Central memory CD8-positive, alpha-beta T cell (primary cell): ENCODE measurements at places on chromosomes 12 and 14.

DNA sequence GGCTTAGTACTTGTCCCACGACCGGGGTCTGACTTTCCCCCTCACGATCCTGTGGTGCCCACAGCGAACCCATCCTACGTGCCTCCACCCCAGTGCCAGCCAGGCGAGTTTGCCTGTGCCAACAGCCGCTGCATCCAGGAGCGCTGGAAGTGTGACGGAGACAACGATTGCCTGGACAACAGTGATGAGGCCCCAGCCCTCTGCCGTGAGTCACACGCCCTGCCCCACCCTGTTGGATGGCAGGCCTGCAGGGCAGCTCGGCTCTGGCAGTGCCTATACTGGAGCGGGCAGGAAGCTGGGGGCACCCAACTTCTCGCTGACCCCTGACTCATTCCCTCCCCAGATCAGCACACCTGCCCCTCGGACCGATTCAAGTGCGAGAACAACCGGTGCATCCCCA lies 18.3 kb upstream of the LRP1-AS start:
- no peak for DNase-seq

- DNase-seq: no peak
Observed at GRCh38 chr12:19799895-19800602, 360.8 kb downstream of the AEBP2 start.

DNA sequence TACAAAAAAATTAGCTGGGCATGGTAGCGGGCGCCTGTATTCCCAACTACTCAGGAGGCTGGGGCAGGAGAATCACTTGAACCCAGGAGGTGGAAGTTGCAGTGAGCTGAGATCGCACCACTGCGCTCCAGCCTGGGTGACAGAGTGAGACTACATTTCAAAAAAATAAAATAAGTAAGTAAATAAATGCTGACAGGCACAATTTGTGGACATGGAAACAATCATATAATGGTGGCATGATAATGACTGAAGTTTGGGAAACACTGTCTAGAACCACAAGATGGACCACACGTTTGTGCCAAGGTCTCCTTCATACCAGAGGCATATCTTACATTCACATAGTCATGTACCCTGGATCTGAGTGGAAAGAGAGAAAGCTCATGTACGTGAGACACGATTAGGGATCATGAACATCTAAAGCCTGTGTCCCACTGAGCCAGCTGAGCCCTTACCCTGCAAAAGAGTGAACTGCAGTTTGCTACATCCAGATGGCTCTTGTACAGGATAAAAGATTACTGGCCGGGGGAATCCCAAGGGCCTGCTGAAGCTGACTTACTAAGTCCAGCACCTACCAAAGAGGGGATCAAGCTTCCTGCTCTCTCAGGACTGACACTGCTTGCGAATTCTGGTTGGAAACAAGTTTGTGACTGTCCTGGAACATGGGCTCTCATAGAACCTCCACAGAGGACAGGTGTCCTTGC lies 62.9 kb downstream of the TRAFD1 start:
- no peak for DNase-seq

- no peak for DNase-seq
Observed at GRCh38 chr14:56995010-56995409, 184.7 kb upstream of the OTX2 start.

GRCh38 chr12:124750149-124750656 lies 113.5 kb downstream of the SCARB1 start:
- DNase-seq: no peak

- no peak for DNase-seq
Observed at GRCh38 chr14:24298892-24299254, 707 bp downstream of the DHRS1 start.

DNA sequence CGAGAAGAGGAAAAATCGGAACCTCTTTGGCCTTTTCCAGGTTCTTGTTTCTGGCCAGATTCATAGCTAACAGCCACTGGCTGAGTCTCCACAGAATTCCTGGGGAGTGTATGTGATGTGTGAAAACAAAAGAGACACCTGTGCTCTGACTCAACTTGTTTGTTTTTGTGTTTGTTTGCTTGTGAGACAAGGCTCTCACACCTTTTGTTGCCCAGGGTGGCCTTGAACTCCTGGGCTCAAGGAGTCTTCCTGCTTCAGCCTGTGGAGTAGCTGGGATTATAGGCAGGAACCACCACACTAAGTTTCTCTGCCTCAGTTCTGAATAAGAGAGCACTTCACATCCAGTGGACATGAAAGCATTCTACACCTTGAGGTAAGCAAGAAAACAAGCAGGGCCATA lies 22.7 kb downstream of the MFAP5 start:
- no peak for DNase-seq

GRCh38 chr12:41184864-41185263 lies 3.3 kb upstream of the PDZRN4 start:
- no peak for DNase-seq

- DNase-seq: no peak
Observed at GRCh38 chr12:13390918-13391317, 194.4 kb downstream of the EMP1 start.

DNA sequence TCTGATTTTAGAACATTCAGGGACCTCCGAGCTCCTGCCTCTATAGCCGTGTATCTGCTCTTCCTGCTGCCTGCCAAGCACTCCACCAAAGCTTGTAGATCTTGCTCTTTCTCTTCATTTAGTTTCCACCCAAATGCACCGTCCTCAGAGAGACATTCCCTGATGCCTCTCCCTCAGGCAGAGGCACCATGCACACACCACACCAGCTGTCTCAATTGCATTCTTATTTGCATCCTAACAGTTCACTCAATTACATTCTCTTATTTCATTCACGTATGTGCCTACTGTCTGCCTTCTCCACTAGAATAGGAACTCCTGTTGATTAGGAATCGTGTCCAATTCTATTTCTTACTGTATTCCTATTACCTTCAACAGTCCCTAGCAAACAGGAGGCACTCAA lies 845.4 kb upstream of the TMEM132C start:
- DNase-seq: no peak

DNA sequence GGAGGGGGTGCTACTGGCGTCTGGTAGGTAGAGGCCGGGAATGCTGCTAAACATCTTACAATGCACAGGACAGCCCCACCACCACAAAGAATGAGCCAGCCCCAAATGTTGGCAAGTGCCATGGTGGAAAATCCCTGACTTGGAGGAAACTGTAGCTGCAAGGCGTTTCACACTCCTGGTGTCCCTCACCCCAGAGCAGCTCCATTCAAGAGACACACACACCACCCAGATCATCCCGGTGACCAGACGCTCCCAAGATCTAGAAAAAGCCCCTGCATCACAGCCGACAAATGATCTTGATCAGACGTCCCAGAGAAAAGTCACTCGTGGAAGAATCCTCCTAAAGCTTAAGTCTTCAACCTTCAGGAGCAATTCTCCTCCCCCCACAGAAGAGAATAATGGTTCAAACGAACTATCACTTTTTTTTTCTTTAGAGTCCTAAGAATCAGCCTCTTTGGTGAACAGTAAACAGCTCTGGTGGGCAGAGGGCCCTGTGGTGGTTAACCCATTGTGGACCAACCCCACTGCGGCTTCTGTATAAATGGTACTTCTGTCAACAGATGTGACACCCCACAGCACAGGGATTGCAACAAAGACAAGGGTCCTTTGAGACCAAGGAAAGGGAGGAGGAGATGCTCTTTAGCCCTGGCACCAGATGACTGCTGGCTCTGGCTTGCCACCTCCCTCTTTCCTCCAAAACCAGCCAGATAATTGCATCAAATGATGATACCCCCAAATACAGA lies 2.7 kb downstream of the GLTP start:
- no peak for DNase-seq

DNA sequence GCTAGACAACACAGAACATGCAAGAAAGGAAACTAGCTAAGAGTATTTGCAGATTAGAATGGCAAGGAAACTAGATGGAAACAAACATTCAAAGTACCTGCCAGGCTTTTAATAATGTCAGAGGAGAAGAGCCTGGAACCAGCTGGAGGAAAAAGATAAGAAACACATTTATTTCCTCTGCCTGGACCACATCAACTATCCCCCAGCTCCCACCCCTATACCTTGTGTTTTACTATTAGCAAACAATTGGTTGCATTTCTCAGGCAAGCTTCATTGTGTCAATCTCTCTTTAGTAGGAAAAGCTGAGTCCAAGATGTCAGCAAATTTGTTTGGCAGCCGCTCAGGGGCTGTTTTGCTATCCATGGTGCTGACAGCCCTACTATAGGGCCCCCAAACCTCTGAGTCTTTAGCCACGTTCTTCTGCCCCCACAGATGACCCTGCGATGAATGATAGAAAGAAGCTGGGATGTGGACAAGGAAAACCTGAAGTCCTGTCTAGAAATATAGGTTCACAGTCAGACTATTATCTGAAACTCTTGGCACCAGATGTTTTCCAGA lies 11.6 kb upstream of the SYNDIG1L start:
- no peak for DNase-seq

- no peak for DNase-seq
Observed at GRCh38 chr14:23877538-23878180, 75.9 kb upstream of the DHRS4 start.

- no peak for DNase-seq
Observed at GRCh38 chr12:67752226-67752732, 103.7 kb downstream of the DYRK2 start.

- no peak for DNase-seq
Observed at GRCh38 chr14:66009089-66009488, 477.1 kb upstream of the CCDC196 start.

DNA sequence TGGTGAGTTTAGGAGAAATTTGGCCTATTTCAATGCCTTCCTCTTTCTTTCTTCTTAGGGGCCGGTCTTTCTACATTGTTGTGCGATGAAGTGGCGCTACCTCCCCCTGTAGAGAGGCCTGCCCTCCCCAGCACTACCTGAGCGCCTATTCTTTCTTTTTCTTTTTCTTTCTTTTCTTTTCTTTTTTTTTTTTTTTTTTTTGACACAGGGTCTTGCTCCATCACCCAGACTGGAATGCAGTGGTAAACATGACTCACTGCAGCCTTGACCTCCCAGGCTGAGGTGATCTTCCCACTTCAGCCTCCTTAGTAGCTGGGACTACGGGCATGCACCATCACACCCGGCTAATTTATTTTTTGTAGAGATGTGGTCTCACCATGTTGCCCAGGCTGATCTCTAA lies 136.1 kb upstream of the MAX start:
- DNase-seq: no peak

GRCh38 chr14:99627100-99627499 lies 17.8 kb upstream of the HHIPL1 start:
- no peak for DNase-seq

GRCh38 chr14:39847194-39847593 lies 415.0 kb upstream of the FBXO33 start:
- no peak for DNase-seq

GRCh38 chr12:53543539-53543938 lies 36.3 kb upstream of the NPFF start:
- peak; percentile 12 for DNase-seq

DNA sequence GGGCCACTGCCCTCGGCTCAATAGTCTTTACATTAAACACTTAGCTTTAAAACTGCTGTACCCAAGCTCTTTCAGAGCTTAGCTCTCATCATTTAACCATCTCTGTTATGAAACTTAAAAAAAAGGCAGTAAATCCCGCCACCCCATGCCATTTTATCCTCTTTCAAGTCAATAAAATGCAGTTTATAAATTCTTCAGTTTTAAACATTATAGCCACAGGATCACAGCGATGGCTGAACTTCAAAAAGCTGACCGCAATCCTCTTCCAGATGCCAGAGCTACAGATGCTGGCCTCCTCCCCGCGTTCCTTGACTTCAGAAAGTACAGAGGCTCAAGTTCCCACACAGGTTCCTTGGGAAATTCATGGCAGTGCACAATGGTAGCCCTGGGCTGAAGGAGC lies 4.2 kb downstream of the OR10G3 start:
- DNase-seq: no peak

DNA sequence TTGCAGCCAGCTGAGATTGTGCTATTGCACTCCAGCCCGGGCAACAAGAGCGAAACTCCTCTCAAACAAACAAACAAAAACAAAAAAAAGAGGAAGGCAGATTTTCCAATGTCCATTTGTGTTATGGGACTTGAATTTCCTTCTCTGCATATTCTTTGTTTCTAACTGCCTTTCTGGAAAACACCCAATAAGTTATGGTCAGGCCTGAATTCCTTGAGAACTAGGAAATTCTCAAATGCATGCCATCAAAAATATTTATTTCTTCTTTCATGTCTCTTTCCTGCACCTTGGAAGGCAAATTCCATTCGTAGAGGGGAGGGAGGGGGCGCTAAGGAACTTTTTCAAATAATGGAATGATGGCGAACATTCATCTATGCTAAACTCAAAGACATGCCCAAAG lies 117.6 kb upstream of the TMCC3 start:
- no peak for DNase-seq

- DNase-seq: no peak
Observed at GRCh38 chr12:5535541-5535940, 103.6 kb downstream of the NTF3 start.

DNA sequence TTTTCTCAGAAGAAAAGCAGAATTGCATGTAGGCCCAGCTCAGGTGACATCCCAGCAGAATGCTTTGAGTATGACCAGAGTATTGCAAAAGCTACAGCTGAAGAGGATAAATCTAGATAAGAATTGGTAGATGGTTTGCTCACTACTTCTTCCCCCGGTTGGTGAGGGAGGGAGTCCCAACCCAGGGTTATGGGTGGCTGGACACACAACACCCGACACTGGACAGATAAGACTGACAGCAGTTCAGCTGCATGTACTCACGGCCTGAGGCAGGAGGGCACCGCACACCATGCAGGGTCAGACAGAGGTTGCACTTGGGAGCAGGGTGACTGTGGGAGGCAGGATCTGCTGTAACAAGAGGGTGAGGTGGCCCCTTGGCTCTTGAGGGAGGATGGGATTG lies 1.7 kb upstream of the CLEC4C start:
- no peak for DNase-seq

DNA sequence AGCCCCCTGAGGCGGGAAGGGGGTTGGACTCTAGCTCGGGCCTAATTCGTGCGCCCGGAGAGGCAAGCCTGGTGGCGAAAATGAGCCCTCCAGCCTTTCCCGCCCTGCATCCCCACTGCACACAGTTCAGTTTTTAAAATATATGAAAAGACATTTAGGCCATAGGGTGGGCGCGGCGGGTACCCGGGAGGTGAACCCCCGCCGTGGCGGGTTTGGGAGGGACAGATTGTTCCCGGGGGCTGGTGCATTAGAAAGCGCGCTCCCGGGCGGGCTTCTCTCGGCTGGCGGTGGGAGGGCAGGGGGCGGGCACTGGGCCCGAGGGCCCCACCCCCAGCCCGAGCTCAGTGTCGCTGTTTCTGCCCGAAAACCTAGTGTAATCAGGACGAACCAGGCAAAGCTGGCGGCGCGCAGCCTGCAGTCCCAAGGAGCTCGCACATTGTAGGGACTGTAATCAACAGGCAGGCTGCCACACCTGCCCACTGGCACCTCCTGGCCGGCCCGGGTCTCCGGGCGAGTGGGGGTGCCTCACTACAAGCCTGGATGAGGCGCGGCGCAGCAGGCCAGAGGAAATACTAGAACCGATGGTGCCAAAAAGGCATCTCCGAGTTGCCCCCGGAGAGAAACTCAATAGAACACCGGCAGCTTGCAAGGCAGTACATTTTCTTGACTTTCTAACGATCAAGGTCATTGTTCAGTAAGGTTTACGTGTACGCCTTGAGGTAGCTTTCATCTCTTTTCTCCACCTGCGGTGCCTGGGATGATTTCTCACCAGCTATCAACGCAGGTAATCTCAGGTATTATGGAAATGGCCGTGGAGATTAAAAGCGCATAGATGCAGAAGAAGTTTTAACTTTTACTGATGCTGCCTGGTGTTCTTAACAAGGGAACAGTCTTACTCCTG lies 764 bp upstream of the SPTB start:
- no peak for DNase-seq

GRCh38 chr14:63375769-63376168 lies 57.0 kb upstream of the GPHB5 start:
- DNase-seq: no peak

- no peak for DNase-seq
Observed at GRCh38 chr12:9731797-9732196, 1.1 kb downstream of the CLECL1 start.

- no peak for DNase-seq
Observed at GRCh38 chr12:106030210-106031071, 108.3 kb downstream of the NUAK1 start.
